ENCODE measurements at places on chromosomes 2 and 18.
A peak's percentile ranks its signal among the peaks of the same experiment; 100 is the strongest.

DNA sequence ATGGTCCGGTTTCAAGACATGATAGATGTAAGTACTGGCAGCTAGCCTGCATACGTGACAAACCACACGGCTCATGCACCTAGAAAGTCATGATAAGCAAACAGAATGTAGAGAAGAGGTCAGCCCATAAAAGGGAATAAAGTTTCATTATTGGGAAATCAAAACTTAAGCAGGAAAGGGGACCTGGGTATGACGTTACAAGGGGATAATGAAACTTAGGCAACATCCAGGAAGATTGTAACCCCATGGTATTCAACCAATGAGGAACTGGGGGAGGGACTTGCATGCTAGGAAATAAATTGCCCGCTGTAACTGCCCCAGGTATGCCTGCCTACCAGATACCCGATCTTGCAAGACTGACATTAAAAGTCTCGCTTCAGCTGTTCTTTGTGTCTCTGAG lies 1679.0 kb downstream of the SUCLG1 start:
- no peak for DNase-seq

- peak; percentile 68 for DNase-seq
Measured at GRCh38 chr2:119826370-119826961, 66.7 kb downstream of the PTPN4 start.

DNA sequence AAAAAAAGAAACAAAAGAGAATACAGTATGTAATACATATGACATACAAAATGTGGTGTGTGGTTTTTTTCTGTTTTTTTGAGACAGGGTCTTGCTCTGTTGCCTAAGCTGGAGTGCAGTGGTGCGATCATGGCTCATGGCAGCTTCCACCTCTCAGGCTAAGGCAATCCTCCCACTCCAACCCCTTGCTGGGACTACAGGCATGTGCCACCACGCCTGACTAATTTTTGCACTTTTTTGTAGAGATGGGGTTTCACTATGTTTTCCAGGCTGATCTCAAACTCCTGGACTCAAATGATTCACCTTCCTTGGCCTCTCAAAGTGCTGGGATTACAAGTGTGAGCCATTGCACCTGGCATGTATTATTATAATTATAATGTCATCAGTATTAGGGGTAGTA lies 38.9 kb downstream of the DHX57 start:
- DNase-seq, result no peak

GRCh38 chr2:43745457-43745856 lies 28.4 kb upstream of the DYNC2LI1 start:
- DNase-seq, result no peak

GRCh38 chr2:231456295-231457004 lies 7.8 kb downstream of the NCL start:
- DNase-seq, result no peak

DNA sequence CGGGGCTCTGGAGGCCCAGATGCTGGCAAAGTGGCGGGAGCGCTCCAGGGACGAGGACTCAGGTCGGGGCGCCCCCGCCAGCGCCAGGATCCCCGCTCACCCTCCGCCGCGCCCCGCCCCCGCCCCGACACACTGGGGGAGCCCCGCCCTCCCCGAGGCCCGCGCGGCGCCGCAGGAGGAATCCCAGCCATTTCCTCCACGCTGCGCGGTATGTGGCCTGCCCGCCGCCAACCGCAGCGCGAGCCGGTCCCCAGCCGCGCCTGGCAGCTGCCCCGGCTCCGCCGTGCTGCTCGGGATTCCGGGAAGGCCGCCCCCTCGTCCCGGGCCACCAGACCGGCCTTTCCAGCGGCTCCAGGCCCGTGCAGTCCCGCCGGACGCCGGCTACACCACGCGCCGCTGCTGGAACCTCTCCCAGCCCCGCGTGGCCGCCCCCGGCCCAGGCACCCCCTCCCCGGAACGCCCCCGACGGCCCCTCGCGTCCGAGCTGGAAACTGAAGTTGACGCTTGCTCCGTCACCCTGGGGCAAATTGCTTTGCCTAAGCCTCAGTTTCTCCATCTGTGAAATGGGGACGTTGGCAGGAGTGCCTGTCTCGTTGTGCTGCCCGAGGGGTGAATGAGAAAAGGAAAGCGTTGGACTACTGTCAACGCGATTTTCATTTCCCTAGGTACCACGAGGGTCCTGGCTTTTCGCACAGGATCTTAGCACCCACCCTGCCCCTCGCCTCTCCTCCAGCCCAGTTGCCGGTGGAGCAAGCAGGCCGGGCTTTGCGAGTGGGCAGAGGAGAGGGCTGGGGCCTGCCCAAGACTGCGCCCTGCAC lies 53.6 kb downstream of the PKDCC start:
- no peak for DNase-seq

GRCh38 chr2:128497461-128497860 lies 178.8 kb upstream of the HS6ST1 start:
- DNase-seq, result no peak

- peak; percentile 91 for DNase-seq
Measured at GRCh38 chr2:43293744-43294695, 67.6 kb upstream of the ZFP36L2 start.

- no peak for DNase-seq
Measured at GRCh38 chr18:44198612-44199284, 481.9 kb upstream of the SETBP1 start.

GRCh38 chr2:9268301-9269080 lies 61.9 kb downstream of the ASAP2 start:
- no peak for DNase-seq

DNA sequence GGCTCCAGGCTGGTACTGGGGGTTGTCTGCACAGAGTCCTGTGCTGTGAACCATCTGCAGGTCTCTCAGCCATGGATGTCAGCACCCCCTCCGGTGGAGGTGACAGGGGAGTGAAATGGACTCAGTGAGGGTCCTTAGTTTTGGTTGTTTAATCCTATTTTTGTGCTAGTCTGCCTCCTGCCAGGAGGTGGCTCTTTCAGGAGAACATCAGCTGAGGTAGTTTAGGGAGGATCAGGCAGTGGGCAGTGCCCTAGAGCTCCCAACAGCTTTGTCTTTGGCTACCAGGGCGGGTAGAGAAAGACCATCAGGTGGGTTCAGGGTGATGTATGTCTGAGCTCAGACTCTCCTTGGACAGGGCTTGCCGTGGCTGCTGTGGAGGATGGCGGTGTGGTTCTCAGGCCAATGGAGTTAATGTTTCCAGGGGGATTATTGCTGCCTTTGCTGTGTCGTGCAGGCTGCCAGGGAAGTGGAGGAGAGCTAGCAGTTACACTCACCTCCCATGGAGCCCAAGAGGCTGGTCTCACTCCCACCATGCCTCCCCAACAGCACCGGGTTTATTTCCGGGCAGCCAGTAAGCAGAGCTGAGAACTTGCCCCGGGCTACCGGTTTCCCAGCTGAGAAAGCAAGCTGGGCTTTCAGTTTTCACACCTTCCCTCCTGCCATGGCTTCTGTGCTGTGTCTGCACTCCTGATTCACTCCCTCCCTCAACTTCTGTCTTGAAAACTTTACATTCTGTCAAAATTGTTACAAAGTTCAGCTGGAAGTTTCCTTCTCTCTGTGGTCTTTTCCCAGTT lies 563.4 kb downstream of the XIRP2 start:
- DNase-seq, result no peak

DNA sequence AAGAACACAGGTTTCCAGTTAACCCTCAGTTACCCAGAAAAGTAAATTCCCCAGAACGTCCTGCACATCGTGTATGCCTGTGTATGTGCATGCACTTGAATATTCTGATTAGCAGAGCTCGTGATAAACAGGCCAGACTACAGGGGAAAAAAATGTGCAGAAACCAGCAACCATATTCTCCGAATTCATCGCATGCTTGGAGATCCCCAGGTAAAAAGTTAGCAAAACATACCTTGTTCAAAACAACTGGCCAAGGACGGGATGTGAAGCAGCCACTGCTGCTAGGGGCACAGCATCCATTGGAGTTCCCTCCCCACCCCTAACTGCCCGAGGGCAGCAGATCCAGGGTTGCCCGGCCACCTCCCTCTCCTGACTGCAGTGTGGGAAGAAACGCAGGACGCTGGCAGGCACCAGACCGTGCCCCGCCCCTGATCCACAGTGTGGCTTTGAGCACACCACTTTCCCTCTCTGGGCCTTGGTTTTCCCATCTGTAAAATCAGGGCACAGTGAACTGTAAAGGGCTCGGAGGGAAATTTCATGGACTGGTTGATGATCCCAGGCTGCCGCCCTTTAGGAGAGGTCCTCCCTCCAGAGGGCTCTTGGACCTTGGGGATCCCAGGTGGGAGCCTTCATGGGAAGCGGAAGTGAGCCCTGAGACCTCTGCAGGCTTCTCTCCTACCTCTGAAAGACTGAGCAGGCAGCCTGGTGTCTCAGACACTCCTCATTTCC lies 11.9 kb upstream of the ARID5A start:
- DNase-seq, result no peak

DNA sequence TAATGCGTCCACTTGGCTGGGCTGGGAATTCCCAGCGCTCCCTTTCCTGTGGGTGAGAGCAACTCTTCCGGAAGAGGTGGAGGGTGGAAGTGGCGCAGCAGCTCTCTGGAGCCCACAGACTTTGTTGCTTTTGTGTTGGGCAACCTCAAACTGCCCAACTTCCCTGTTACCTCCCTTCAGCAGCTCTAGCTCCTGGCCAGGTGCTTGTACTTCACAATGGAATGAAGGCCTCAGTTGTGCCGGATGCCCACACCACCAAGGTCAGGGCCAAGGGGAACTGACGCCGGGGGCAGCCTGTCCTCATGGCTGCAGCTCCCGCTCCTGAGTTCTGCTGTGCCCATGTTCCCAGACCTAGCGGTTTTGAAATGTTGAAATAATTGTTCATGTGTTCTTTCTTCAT lies 322.9 kb downstream of the GALR1 start:
- no peak for DNase-seq

- no peak for DNase-seq
Measured at GRCh38 chr2:185374878-185375277, 363.7 kb upstream of the FSIP2 start.

DNA sequence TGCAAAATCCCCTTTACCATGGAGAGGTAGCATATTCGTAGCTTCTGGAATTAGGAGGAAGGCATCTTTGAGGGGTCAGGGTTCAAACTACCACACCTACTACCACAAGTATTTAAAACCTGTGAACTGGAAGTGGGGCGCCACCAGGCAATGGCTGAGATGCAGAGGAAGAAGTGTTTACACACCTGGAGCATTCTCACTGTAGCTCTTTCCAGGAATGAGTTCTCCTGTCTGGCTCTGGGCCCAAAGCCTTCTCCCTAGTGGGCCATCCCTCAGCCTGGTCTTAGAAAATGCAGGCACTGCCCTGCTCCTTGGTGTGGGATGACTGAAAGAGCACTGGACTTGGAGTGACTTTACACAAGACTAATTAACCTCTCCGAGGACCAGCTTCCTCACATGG lies 30.7 kb upstream of the FOXI3 start:
- DNase-seq, result no peak

GRCh38 chr18:7637269-7637668 lies 70.2 kb downstream of the PTPRM start:
- no peak for DNase-seq

DNA sequence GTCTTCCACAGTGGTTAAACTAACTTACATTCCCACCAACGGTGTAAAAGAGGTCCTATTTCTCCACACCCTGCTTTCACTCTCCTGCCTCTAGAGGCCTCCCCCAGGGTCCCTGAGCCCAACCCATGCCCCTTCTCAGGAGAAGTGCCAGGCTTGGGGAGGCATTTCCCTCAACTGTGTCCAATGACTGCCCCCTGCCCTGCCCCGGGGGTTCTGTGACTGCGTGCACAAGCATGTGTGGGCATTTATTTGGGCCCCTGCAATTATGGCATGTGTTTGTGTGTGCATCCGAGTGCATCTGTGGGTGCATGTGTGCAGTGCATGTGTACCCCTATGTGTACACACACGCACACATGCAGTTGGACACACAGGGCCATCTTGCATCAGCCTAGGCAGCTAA lies 57.3 kb downstream of the INHBB start:
- DNase-seq, result no peak

DNA sequence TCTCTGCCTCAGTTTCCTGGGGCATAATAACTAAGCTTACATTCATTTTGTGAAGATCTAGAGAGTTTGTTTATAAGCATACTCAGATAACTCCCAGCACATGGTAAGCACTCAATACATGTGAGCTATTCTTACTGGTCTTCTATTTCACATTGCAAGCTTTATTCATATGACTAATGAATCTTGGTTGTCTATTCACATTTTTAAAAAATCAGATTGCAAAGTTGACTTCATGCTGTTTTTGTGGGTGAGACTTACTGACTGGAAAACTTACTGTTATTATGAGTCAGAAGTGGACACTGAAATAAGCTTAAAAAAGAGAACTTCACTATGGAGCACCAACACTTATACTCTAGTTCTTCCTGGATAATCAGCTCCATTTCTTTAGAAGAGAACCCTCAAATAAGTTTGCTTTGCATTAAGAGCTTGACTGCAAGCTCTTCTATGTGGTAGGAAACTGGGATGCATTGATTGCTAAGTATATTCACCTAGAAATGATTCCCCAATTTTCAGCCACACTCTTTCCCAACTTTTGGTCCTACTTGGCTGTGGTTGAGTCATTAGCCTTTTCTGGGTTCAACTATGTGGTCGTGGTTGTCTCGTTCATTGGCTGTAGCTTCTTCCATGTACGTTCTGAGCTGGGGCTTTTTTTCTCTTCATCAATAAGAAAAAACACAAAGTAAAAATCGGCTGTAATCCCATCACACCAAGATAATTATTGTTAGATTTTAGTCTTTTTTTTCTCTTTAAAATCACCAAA lies 29.5 kb upstream of the RBMS1 start:
- no peak for DNase-seq

DNA sequence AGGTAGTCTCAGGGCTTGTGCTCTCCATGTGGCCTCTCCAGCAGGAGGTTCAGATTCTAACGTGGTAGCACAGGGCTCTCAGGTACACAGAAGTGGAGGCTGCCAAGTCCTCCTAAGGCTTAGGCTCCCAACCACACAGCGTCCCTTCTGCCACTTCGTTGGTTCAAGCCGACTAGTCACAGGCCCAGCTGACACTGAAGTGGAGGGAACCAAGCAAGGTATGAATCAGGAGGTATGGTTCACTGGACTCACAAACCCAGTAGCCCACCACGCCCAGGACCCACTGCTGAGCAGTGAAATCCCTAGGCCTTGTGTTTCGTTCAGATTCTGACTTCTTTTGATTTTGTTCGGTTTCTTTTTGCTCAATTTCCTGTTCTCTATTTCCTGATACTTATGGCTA lies 46.0 kb upstream of the SEC11C start:
- DNase-seq, result no peak

- DNase-seq, result no peak
Measured at GRCh38 chr2:14752295-14752694, 119.8 kb downstream of the LRATD1 start.

DNA sequence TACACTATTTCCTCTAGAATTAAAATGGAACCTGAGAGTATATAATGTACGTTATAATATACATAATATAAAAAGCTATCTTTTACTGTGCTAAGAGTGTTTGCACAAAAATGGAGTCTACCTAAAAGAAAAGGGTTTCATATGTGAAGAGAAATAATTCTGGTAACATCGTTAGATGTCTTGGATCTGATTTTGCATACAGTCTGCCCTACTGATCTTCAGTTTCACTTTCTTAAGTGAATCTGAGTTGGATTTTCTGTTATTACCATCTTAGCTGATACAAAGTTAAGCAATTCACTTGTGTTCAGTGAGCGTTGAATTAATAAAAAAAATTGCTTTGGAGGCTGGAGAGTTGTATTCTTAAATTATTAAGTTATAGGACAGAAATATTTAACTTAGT lies 502.1 kb upstream of the TMEFF2 start:
- DNase-seq, result no peak
